ENCODE measurements at places on chromosomes 5 and 9.

DNA sequence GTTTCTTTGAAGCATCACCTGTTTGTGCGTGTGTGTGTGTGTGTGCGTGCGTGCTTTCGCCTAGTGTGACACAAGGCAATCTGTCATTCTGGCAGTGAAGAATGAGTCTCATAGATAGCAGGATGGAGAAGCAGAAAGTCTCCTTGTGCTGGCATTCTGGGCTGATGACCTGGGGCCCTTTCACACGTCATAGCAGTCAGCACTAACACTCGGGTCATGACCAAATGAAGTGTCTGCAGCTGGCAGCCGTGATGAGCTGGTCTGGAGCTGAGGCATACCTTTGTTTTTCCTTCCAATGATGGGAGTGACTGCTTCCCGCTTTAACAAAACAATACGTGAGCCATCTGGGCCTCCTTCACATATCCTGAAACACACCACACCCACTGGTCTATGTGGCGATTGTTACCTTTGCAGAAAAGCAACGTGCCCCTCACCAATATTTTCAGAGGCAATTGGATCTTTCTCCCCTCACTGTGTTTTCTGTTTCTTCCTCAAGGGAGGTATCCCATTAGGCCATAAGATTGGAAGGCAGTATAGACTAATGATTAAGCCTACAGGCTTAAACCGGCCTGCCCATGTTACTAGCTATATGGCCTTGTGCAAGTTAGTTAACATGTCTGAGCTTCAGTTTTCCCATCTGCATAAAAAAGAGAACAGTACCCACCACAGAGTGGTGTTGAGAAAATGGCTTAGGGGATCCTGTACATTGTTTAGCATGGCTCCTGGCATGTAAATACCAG lies 88.8 kb downstream of the SREK1 start:
- DNase-seq, result no peak

- no peak for DNase-seq
Measured at GRCh38 chr9:112140936-112141335, 34.2 kb downstream of the SUSD1 start.

DNA sequence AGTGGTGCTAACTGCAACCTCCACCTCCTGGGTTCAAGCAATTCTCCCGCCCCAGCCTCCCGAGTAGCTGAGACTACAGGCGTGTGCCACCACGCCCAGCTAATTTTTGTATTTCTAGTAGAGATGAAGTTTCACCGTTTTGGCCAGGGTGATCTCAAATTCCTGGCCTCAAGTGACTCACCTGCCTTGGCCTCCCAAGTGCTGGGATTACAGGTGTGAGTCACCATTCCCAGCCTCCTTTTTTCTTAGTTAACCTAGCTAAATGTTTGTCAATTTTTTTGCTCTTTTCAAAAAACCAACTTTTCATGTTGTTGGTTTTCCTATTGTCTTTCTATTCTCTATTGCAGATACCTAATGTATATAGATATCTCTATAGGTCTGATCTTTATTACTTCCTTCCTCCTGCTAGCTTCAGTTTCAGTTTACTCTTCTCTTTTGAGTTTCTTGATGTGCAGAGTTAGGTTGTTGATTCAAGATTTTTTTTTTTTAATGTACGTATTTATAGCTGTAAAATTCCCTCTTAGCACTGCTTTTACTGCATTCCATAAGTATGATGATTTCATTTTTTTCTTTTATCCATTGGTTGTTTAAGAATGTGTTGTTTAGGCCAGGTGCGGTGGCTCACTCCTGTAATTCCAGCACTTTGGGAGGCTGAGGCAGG lies 32.9 kb downstream of the FGD3 start:
- no peak for DNase-seq

- DNase-seq, result peak; percentile 58
Measured at GRCh38 chr9:2465921-2466460, 155.6 kb upstream of the VLDLR start.

- no peak for DNase-seq
Measured at GRCh38 chr5:54902791-54903473, 82.5 kb downstream of the ESM1 start.

Data from NCI-H510A (cell line).